ENCODE measurements at places on chromosomes 3 and 15.

- DNase-seq: no peak
Observed at GRCh38 chr3:137866933-137867332, 102.8 kb downstream of the SOX14 start.

GRCh38 chr3:32698506-32698905, 13.5 kb downstream of the CNOT10 start:
- no peak for DNase-seq

DNA sequence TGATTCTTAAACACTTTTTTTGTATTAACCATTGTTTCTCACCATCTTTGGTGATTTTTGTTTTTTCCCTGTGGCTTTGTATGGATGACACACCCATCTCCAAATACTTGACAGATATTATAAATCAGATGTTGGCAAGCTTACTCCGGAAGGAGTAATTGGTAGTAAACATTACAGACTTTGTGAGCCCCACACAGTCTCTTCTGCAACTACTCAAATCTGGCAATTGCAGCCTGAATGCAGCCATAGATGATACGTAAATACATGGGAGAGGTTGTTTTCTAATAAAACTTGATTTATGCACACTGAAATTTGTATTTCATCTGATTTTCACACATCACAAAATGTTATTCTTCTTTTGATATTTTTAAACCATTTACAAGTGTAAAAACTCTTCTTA, 331.5 kb downstream of the ARPP21 start:
- no peak for DNase-seq

GRCh38 chr15:34790121-34790520, 5.2 kb downstream of the ACTC1 start:
- DNase-seq: no peak

DNA sequence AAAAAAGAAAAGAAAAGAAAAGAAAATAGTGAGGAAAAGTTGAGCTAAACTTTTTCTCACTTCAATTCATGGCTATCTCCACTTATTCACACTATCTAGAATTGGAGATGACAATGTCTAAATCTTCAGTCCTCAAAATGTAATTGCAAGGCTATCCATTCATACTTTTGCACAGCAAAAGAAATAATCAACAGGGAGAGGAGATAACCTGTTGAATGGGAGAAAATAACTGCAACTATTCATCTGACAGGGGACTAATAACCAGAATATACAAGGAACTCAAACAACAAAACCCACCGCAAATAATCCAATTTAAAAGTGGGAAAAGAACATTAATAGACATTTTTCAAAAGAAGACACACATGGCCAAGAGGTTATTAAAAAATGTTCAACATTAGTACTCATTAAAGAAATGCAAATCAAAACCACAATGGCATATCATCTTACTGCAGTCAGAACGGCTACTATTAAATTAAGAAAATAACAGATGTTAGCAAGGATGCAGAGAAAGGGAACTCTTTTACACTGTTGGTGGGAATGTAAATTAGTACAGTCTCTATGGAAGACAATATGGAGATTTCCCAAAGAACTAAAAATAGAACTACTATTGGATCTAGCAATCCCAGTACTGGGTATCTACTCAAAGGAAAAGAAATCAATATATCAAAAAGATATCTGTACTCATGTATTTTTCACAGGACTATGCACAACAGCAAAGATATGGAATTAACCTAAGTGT, 73.5 kb upstream of the PPIB start:
- DNase-seq: no peak

GRCh38 chr3:169841171-169841570, 28.5 kb upstream of the LRRC34 start:
- no peak for DNase-seq

- DNase-seq: no peak
Observed at GRCh38 chr15:39870537-39870936, 49.5 kb downstream of the GPR176 start.

DNA sequence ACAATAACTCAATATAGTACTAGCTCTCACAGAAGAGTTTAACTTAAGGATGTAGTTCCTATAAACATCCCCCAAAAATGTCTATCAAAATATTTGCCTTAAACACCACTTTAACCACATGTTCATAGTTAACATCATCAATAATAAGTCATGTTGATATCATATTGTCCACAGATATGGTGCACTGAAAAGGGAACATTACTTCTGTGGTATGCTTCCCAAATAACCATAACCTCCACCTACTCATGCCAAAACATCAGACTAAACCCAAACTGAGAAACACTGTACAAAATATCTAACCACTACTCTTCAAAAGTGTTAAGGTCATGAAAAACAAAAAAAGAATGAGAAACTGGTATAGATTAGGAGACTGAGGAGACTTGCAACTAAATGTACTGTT, 32.9 kb downstream of the SLC4A7 start:
- no peak for DNase-seq

DNA sequence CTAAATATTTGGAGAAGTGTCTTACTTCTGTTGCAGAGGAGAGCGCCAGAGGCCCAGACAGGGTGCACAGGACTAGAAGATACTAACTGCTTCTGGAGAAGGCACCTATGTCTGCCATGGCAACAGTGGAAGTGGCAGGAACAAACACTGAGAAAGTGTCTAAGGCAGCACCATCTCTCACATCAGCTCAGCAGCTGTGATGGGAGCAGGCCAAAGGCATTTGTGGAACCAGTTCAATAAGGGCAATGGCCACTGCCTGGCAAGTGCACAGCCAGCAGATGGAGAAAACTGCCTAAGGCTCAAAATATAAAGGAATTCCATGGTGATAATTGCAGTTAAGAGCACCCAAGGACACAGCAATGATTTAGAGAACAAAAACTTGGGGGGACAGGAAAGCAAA, 563.0 kb upstream of the CCDC54 start:
- no peak for DNase-seq
